ENCODE measurements at places on chromosomes 11 and 22. TPM values are rescaled to one million over a fixed set of nuclear protein-coding genes. Genes with fewer than 3 reads are reported as not detected.

MRGPRX3 gene
- not detected for total RNA-seq

FAM83F gene
- total RNA-seq: not detected

PANX2 gene
- not detected for total RNA-seq

TPBGL gene
- total RNA-seq: not detected

ANKK1 gene
- total RNA-seq: not detected

C1QTNF4 gene
- total RNA-seq: not detected

SLC29A2 gene
- 2.6 TPM for total RNA-seq

MMP13 gene
- total RNA-seq: not detected

MIOX gene
- not detected for total RNA-seq

KCNK4 gene
- total RNA-seq: not detected

OR52N5 gene
- total RNA-seq: not detected

GGA1 gene
- total RNA-seq: 25.1 TPM

JAM3 gene
- 155 TPM for total RNA-seq

ROM1 gene
- total RNA-seq: 0.51 TPM

MS4A14 gene
- not detected for total RNA-seq

CCDC116 gene
- total RNA-seq: 0.38 TPM

TYR gene
- total RNA-seq: not detected

NLRP14 gene
- not detected for total RNA-seq

OR4X1 gene
- total RNA-seq: not detected

C22orf42 gene
- total RNA-seq: not detected

CHEK1 gene
- total RNA-seq: 48.3 TPM

NUDT8 gene
- total RNA-seq: 2.4 TPM

LRRC55 gene
- not detected for total RNA-seq

DGCR6L gene
- 31.1 TPM for total RNA-seq

VPREB1 gene
- not detected for total RNA-seq

NPTXR gene
- 0.08 TPM for total RNA-seq

C22orf31 gene
- not detected for total RNA-seq

COMT gene
- total RNA-seq: 69.2 TPM

OR56B1 gene
- total RNA-seq: not detected

YAP1 gene
- 37.5 TPM for total RNA-seq

CCDC179 gene
- not detected for total RNA-seq

MRGPRE gene
- not detected for total RNA-seq

MS4A15 gene
- total RNA-seq: not detected

PISD gene
- total RNA-seq: 18.6 TPM

All from SJCRH30 (cell line).